ENCODE measurements at places on chromosomes 5 and 9. TPM values are rescaled to one million over a fixed set of nuclear protein-coding genes. Genes with fewer than 3 reads are reported as not detected.

DNA sequence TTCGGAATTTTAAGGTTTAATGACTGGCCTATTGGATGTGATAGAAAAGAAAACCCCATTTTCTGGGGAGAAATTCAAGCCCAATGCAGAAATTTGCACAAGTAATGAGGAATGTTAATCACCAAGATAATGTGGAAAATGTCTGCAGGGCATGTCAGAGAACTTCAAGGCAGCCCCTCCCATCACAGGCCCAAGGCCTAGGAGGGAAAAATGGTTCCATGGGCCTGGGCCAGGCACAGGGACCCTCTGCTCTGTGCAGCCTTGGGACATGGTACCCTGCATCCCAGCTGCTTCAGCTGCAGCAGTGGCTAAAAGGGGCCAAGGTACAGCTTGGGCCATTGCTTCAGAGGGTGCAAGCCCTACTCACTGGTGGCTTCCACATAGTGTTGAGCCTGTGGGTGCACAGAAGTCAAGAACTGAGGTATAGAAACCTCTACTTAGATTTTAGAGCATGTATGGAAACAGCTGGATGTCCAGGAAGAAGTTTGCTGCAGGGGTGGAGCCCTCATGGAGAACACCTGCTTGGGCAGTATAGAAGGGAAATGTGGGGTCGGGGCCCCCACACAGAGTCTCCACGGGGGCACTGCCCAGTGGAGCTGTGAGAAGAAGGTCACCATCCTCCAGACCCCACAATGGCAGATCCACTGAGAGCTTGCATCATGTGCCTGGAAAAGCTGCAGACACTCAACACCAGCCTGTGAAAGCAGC, 12.2 kb downstream of the FBXO10 start:
- DNase-seq, result no peak

NDUFA8 gene
- 42.8 TPM for total RNA-seq

DNA sequence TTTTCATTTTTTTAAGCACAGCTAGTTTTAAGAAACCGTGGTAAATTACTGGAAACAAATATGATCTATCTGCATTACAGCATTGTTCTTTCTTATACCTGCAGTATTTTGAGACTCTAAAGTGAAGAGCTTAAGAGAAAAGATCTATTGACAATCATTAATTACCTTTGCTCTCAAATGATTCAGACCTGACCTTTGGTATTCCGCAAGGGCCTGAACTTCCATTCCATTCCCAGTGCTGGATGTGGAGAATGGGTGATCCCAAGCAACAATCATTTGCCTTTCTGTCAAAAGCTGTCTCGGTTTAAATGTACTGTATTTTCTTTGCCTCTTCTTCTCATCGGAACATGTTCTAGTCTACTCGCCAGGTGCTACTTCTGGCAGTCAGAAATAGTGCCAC, 18.9 kb downstream of the NREP start:
- DNase-seq, result no peak

DNA sequence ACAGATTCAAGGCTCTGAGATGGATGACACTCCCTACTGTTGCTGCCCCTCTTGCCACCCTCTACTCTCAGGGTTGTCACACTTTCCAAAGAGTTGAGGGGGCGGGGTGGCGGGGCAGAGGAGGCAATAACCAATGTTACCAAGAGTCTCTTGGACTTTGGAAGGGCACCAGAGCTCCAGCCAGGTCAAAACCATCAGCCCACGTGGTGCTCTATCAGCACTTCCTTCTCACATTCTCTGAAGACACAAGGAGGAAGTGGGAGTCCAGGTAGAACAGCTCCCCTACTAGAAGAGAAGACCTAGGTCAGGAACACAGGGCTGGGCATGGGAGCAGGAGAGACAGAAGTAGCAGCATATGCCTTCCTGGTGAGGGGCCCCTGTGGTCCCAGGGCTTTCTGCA, 33.0 kb upstream of the PIK3R1 start:
- no peak for DNase-seq

GRCh38 chr9:4344946-4345345, 45.1 kb upstream of the GLIS3 start:
- no peak for DNase-seq

DNA sequence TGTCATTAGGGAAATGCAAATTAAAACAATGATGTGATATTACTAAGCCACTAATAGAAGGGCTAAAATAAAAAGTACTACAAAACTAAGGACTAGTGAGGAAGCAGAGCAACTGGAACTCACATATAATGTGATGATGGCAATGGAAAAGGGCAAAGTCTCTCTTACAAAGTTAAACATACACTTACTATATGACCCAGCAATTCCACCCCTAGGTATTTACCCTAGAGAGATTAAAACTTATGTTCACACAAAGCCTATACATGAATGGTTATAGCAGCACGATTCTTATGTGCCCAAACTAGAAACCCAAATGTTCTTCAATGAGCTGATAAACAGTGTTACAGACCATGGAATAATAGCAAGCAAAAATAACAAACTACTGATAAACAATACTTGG, 643.7 kb downstream of the TLE1 start:
- no peak for DNase-seq

SLC6A19 gene
- 0.09 TPM for total RNA-seq

SPRY4 gene
- 1.6 TPM for total RNA-seq

DNA sequence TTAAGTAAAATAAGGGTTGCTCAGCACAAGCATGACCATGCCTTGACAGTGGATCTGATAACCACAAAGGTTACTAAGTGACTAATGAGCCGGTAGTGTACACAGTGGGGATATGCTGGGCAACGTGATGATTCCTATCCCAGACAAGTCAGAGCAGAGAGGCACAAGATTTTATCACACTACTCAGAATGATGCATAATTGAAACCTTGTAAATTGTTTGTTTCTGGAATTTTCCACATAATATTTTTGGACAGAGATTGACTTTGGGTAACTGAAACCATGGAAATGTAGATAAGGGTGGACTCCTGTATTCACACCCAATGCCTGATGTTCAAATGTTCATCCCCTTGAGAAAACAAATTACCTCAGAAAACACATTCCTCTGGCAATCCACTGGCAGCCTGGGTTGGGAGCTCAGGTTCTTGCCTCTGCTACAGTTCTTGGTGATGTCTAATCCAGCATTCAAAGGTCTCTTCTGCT, 16.2 kb upstream of the ERAP1 start:
- no peak for DNase-seq

DNA sequence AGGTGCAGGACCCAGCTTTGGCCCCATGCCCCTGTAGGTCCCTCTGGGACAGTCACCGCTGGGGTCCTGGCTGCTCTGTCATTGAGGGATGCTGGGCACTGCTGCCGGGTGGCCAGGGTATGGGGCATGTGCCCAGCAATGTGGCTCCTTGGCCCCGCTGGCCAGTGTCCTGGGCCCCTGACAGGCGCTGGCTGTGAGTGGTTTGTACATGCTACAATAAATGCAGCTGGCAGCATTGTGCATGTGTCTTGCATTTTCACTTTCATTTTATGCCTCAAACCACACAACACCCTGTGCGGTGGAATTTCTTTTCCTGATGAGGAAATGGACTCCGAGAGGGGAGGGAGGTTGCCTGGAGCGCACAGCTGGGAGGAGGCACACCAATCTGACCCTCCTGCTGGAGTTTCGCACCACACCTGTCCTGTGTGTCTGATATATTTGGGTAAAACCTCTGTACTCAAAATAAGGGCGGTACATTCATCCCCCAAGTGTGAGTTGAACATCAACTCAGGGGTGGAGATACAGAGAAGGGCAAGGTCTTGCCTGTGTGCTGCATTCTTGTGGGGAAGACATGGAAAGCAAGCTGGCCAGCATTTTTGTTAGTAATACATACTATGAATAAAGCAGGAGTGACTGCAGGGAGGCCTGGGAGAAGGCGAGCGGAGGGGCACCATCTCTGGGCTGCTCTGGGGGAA, 11.7 kb downstream of the TSPAN17 start:
- peak; percentile 22 for DNase-seq

PLCXD3 gene
- total RNA-seq, result 0.05 TPM

DNA sequence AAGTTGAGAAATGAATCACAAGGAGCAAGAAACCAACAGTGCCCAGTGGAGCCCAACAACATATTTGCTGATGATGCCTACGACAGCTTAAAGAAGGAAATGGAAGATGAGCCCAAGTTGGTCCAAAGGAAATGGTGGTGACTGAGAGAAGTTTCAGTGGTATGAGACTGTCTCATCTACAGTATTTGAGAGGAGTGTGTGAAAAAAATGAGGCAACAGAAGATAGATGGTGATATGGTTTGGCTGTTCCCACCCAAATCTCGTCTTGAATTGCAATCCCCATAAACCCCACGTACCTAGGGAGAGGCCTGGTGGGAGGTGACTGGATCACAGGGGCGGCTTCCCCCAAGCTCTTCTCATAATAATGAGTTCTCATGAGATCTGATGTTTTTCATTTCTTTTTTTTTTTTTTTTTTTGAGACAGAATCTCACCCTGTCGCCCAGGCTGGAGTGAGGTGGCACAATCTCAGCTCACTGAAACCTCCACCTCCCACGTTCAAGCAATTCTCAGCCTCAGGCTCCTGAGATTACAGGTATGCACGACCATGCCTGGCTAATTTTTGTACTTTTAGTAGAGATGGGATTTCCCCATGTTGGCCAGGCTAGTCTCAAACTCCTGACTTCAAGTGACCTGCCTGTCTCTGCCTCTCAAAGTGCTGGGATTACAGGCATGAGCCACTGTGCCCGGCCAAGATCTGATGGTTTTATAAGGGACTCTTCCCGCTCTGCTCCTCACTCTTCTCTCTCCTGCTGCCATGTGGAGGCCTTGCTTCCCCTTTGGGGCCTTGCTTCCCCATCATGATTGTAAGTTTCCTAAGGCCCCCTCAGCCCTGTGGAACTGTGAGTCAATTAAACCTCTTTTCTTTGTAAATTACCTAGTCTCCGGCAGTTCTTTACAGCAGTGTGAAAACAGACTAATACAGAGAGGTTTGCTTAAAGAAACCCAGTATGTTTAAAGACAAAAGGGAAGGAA, 30.2 kb downstream of the EFCAB9 start:
- DNase-seq, result no peak

DNA sequence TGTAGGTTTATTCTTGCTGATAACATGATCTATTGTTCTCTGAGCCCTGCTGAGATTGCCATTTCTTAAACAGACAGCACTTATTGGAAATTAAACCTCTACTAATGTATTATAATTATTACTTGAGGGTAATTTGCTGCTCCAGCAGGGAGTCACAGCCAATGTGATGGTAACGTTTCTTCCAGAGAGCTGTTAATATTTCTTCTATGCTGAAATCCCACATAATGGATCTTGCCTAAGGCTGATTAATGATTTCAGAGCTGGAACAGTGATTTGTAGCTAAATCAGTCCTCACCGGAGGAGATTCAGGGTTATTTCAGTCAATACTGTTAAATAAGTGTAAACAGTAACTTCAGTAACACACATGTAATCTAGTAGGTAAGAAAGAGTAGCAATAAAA, 170.1 kb downstream of the CDH12 start:
- no peak for DNase-seq

- DNase-seq, result no peak
These were observed 16.1 kb upstream of the SPIN1 start for GRCh38 chr9:88372103-88372654.

TRPM3 gene
- 4.6 TPM for total RNA-seq

DNA sequence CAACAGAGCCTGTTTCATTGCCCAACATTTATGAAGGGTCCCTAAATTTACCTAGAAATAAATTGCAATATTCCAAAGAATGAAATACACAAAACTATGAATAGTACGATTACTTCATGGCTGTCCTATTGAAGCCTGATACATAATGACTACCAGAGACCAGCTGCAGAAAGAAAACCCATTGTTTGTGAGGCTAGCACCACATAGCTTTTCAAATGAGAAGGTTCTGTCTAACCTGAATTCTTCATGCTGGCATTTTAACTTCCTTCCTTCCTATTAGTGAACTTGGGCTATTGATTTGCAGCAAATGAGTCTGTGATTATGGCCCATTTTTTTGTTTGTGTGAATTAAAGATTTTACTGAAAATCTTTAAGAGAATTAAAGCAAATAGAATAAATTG, 47.3 kb downstream of the MEGF10 start:
- DNase-seq, result no peak

DNA sequence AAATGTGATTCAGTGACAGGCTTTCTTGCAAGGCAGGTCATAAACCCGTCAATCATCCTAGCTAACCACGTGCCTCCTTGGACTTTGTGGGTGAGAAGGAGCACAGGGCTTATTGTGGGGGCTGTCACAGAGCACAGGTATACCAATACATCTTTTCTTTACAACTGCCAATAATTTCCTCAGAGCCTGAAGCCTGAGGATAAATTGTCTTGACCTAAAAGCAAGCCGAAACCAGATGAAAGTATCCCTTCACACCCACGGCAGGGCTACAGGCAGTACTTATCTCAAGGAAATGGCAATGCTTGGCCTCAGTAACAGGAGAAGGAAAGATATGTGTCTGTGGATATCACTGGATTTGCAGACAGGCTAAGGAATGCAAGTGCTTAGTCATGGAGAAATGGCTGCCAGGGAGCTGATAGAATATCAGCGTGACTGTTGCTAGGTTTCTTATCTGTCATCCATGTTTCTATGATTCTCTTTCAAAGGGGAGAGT, 90.3 kb upstream of the ZNF366 start:
- DNase-seq, result no peak

DNA sequence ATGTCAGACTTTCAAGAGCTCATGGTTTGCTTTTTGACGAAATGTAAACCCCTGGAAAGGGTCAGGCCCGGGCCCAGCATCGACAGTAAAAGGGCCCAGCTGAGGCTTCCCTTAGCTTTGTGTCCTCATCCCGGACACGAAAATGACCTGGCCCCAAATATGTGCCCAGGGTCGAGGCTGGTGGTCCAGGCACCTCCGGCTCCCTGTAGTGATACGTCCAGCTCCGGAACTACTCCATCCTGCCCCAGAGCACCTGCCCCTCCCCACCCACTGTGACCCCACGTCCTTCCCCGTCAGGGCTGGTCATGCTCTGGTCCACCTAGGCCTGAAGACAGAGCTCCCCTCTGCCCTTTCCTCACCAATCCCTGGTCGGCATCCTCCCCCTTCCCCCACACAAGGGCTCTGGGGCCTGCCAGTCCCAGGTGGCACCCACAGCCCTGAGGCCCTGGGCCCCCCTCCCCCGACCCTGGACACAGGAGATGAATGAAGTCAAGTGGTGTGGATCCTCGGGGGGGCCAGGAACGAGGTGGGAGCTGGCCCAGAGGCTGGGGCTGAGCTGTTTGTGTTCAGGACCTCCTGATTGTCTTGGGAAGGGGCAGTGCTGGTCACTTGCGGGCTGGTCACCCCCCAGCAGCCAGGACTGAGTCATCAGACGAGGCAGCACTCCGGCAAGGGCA, 6.2 kb downstream of the OBP2A start:
- no peak for DNase-seq

DNA sequence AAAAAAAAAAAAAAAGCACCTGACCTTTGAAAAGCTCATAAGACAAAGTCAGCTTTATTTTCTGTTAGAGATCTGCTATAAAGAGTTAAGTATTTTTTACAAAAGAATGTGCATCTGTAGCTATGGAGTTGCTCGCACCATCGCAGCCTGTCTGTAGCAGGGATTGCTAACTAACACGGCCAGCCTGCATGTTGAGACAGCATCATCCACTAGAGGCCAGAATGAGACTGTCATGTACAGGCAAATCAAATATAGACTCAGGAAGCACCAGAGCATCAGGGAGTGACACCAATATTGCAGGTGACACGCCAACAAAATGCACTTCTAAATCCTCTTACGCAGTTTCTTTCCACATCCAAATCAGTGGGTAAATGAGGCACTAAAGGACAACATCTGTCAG, 136.3 kb upstream of the RASEF start:
- DNase-seq, result no peak

GRCh38 chr5:147690595-147690994, 91.9 kb downstream of the JAKMIP2 start:
- no peak for DNase-seq

PAIP1 gene
- total RNA-seq, result 75.8 TPM
